KG1 (cell line): ENCODE measurements at places on chromosomes 5 and 9.
A peak's percentile ranks its signal among the peaks of the same experiment; 100 is the strongest.

GRCh38 chr9:11039006-11039405 lies 426.2 kb upstream of the PTPRD start:
- no peak for DNase-seq

- no peak for DNase-seq
Measured at GRCh38 chr9:94817291-94818177, 91.0 kb downstream of the AOPEP start.

DNA sequence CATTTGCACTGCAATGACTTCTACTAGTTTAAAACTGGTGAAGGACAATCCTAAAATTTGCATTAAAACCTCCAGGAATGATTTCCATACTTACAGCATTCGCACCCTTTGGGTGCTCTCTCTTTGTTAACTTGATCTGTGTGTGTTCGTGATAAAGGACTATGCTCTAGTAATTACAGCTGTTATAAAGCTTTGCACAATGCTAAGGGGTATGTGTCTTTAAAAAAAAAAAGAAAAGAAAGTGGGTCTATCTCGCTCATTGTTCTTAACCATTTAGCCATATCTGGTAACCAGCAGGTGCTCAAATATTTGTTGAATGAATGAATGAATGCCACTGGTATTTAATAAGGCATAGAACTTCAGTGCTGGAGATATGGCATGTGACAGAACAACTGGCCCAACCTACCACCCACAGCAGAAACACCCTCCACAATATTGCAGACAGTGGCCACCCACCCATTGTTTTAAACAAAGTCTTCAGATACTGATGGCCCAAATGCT lies 8.7 kb downstream of the TRIM36 start:
- DNase-seq, result no peak

DNA sequence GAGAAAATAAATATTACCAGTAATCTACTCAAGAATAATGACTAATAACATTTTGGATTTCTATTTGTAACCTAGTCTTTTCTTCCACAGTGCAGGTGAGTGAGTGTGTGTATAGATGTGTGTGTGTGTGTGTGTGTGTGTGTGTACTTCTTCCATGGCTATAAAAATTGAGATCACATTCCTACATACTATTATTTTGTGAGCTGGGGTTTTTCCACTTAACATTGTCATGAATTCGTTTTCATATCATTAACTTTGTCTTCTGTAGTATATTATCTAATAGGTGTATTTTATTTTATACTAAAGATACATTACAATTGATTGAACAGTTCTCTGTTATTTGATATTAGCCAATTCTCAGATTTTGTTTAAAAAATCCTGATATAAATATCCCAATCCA lies 152.4 kb upstream of the TRPC7 start:
- no peak for DNase-seq

- DNase-seq, result no peak
Measured at GRCh38 chr5:147613359-147613758, 103.5 kb upstream of the DPYSL3 start.

- no peak for DNase-seq
Measured at GRCh38 chr5:157026789-157027424, 32.0 kb downstream of the HAVCR1 start.

DNA sequence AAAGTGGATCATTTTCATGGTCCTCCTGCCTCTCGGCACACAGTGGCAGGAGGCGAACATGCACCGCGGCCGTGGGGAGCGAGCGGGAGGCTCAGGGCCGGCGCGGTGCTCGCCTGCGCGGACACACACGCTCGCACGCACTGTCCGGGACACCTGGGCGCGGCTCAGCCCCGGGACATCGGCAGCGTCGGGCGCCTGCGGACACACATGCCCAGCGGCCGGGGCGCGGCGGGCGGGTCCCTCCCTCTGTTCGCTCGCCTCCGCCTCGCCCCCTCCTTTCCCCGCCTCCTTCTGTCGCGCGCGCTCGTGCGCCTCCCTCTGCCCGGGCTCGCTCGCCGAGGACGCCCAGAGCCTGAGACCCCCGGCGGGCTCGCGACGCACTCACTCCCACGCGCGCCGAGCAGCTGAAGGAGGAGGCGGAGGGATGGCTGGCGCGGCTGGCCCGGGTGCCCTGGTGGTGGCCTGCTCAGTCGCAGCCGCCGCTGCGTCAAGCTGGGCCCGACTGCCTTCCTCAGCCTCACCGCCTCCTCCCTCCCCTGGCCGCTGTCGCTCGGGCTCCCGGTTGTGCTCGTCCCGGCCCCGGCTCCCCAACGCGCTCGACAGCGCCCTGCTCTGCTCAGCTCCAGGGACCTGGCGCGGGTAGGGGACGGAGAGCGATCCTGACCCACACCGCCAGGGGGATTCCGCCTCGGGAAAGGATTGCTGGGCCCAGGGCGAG lies at the start of gene FRMD3:
Gene FRMD3, minus strand, starts transcription at position 230 of the 718 bp plus-strand sequence. Its CDS starts 170 bp downstream, at position 60.
- DNase-seq, result peak; percentile 43

- no peak for DNase-seq
Measured at GRCh38 chr5:96546120-96546519, 113.1 kb upstream of the PCSK1 start.

- DNase-seq, result peak; percentile 5
Measured at GRCh38 chr5:133932441-133933168, 35.8 kb downstream of the C5orf15 start.

DNA sequence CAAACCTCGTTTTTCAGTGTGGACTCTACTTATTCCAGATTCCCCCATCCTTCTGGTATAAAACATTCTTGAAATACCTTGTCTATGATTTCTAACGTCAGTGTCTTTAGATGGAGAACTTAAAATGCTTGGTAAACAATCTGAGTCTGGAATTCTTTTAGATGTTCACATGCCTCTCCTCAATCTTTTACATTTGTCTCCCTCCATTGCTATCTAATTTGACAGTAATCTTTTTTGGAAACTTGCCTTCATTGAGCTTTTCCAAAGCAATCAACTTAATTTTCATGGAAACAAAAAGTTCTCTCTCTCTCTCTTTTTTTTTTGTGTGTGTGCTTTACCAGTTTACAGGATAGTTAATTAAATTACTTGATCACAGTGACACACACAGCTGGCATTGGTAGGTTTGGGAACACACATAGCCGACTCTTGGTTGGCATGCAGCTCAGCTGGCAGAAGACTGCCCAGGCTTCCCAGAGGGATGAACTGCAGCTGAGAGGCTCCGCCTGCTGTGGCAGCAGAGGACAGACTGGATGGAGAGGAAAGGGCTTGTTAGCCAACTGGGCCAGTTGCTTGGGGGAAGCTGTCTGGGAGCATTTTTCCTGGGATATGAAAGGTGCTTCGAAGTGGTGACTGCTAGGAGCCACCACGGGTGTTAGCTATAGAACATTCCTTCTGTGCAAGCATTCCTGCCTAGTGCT lies 271.3 kb downstream of the ZSWIM6 start:
- DNase-seq, result no peak

GRCh38 chr5:44389090-44389822 lies at the start of gene FGF10:
Gene FGF10 (minus strand): TSS chr5:44389420. CDS start chr5:44388682, 738 bp downstream.
- no peak for DNase-seq

DNA sequence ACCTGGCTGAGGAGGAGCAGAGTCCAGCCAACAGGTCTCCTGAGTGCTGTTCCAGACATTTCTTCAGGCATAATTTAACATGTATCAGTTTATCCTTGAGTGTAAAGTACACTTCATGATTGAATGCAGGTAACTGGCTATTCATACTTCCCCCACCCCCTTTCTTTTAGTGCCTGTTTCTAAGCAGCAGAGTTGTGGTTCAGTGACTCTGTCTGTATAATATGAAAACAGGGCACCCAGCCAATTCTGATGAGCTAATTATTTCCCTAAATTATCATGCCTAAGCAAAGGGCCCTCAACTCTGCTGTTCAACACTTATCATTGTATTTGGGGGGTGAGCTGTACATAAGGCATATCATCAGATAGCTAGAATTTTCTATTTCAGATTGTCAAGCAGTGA lies 51.9 kb upstream of the ZSWIM6 start:
- DNase-seq, result peak; percentile 63

GRCh38 chr5:56077796-56078233 lies 83.1 kb upstream of the IL6ST start:
- DNase-seq, result no peak

GRCh38 chr9:74493512-74493911 lies 3.6 kb upstream of the RORB start:
- DNase-seq, result no peak

DNA sequence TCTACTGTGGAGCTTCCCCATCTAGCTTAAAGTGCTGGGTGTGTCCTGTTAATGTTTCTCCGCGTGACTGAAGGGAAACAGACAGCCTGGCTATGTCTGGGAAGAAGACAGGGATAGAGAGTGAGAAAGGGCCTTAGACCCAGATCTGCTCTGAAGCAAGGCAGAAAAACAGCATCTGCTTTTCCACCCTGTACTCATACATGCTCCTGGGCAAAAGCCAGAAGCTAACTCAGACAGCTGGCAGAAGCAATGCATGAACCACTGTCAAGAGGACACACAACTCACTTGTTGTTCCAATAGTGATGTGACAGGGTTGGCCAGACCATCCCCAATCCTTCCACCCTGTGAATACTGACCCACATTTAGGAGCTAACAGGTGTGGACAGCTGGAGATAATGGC lies 63.3 kb downstream of the DPYSL3 start:
- DNase-seq, result no peak
